ENCODE measurements at places on chromosomes 3 and 15.

- DNase-seq: no peak
These were observed 100.5 kb downstream of the ABHD5 start for GRCh38 chr3:43791246-43791645.

DNA sequence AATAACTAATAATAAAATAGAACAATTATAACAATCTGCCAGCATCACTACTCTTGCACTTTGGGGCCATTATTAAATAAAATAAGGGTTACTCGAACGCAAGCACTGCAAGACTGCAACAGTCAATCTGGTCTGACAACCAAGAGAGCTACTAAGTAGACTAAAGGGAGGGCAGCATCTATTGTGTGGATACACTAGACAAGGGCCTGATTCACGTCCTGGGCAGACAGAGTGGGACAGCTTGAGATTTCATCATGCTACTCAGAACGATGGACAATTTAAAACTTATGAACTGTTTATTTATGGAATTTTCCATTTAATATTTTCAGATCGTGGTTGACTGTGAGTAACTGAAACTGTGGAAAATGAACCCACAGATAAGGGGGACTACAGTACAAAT lies 39.5 kb downstream of the TNIK start:
- no peak for DNase-seq

GRCh38 chr15:82045179-82045891 lies 483 bp downstream of the MEX3B start:
- DNase-seq: peak; percentile 56

GRCh38 chr3:72912532-72912931 lies 24.7 kb downstream of the GXYLT2 start:
- DNase-seq: no peak

DNA sequence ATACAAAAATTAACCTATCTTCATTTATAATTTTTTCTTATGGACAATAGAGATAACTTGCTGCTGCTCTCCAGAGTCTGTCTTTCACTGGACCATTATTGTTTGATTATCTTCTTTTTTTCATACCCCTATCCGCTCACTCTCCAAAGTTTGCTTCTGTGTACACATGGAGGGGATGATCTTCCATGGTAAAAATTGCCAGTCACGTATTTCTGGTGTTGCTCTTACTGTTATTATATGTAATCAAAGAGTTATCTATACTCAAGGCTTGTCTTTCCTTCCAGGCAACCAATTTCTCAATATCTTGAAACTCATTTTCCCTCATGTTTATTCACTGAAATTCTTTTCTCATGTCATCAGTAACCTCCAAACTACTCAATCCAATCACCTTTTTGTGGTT lies 817.8 kb upstream of the NECTIN3 start:
- DNase-seq: no peak

- DNase-seq: no peak
These were observed 135.0 kb downstream of the IMPG2 start for GRCh38 chr3:101185341-101185740.
